AG08395 (cell line): ENCODE measurements at places on chromosomes 2 and 18.

GRCh38 chr2:74747411-74748080 lies 86.4 kb upstream of the HK2 start:
- DNase-seq, result peak; percentile 68

GRCh38 chr2:68715353-68716041 lies 19.1 kb upstream of the ARHGAP25 start:
- DNase-seq, result peak; percentile 62

GRCh38 chr2:207082619-207083018 lies 83.1 kb downstream of the KLF7 start:
- no peak for DNase-seq

GRCh38 chr2:217231212-217231611 lies 371.3 kb upstream of the TNP1 start:
- DNase-seq, result peak; percentile 23

DNA sequence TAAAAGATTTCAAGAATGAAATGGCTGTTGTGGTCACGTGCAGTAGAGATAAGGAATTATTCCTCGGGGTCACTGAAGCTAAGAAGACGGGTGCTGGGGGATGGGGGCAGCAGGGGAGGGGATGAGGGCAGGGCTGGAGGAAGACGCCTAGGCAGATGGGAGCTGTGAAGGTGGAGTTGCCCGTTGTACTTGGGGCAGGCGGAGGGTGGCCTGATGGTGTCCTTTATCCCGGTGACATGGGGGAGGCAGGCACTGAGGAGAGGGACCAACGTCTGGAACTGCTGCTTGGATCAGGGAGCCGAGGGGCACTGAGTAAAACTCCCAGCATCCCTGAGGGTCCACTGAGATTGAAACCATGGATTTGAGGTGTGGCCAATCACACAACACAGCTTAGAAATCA lies 64.9 kb downstream of the ZCCHC2 start:
- DNase-seq, result no peak

DNA sequence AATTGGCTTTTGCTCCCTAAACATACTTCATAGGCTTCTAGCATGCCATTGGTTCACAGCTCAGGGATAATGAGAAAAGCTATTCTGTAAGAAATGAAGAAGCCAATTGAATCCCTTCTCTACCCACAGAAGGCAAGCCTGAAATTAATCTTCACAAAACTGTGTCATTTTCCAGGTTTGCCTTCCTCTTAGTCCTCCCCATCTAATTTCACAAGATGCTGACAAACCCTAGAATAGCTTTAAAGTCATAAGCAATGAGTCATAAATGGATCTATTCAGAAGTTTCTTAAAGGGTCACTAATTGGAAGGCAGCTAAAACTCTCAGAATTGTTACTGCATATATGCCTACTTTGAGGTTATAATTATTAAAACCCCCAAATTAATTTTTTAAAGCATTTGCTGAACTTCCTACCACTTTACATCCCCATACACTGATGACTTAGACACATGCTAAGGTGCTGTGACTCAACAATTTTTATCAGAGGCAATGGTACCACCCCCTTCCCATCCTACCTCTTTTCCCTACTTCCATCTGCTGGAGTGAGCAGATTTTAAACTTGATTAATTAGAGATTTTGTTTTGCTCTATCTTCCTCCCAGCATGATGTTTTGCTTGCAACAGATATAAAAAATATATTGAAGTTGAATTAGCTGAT lies 51.3 kb upstream of the NABP1 start:
- DNase-seq, result peak; percentile 68

GRCh38 chr2:67260343-67261277 lies 136.5 kb upstream of the ETAA1 start:
- DNase-seq, result peak; percentile 83

DNA sequence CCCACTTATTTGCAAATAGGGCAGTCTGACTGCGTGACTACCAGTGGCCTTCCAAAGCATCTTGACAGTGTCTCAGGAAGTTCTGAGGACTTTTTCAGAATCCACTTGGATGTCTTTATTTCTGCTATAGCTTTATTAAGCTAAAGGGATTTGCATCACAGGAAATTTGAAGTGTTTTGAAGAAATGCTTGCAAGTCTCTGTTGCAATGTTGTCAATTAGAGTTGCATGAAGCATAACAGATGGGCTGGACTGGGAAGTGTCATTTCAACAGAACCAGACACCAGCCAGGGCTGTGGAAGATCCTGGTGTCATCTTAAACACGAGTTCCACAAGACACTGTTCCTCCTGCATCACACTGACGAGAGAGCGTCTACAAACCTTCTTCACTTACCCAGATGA lies 224.5 kb downstream of the EN1 start:
- DNase-seq, result no peak

DNA sequence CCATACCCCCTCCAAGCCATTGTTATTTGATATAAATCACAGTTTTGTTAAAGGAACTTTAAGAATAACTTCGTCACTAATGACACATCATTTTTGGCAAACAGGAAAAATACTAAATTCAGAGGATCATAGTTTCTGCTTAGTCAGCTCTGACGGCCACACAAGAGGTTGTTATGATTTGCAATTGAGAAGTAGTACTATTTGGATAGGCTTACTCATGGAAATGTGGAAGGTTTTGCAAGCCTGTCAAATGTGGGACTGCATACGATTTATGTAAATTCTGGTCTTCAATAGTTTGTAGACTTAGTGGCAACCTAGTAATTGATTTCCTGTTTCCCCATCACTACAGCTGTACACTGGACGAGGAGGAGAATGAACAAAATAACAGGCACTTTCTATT lies 108.1 kb downstream of the ARHGEF33 start:
- DNase-seq, result peak; percentile 74

DNA sequence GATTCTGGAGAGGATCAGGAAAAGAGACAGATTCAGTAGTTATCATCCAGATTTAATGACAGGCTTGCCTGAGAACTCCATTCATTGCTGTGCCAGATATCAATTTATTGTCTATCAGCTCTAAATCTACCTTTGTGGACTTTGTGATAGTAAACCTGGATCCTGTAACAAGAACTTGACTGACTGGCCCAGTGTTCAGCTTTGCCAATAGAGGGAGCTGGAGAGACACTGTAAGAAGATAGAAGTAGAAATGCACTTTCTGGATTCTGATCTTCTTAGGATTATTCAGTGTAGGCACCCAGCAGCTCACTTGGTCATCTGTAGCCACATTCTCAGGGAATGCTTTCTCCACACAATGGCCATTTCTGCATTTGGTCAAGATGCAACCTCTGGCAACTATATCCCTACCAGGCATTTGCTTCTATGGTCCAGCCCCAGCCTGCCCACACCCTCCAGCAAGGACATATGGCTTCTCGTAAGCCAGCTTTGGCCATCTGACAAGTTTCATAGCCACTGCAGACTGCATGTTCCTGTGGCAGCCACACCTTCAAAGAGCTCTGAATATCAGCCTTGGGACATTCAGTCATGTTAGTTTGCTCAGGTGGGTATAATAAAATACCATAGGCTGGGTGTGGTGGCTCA lies 6.1 kb upstream of the SERPINB8 start:
- peak; percentile 52 for DNase-seq

GRCh38 chr2:97718051-97718882 lies 4.9 kb downstream of the ZAP70 start:
- DNase-seq, result no peak

GRCh38 chr2:143842836-143843235 lies 677.1 kb downstream of the ZEB2 start:
- DNase-seq, result no peak

- DNase-seq, result peak; percentile 66
Observed at GRCh38 chr2:68287580-68288441, 31.9 kb downstream of the CNRIP1 start.

DNA sequence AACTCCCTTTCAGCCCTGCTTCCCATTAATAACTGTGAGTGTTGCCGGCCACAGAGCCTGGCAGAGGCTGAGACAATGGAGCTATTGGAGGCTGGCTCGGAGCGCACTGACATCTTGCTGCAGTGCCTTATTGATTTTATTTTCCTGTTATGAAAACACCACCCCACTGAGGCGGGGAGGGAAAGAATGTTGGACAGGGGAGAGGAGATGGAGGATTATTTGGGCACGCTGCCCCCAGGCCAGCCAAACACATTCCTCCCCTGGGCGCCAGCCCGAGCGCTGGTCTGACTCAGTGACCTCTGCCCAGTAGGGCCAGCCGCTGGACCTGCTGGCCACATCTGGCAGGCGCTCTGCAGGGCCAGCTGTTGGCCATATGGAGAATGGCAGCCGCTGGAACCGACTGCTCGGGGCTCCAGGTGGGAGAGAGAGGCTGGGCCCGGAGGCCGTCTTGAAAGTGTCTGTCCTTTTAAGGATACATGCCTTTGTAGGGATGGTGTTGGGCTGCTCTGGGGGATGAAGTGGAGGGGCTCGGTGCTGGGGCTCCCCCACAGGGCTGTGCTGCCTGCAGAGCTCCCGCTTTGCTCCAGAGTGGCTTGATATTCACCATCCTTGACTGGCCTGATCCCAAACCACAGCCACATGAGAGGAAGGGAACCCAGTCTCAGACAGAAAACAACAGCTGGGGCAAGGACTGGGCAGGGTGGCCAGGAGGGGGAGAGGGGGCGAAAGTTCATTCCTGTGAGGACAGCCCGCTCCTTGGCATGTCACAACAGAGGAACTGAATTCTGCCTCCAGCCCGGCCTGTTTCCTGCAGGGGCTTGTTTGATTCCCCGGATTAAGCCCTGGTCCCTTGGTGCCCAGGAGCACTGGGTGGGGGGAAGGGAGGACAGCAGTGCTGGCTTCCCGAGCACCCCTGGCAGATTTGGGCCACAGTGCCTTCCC lies 179.0 kb downstream of the KLHL29 start:
- DNase-seq, result peak; percentile 87

DNA sequence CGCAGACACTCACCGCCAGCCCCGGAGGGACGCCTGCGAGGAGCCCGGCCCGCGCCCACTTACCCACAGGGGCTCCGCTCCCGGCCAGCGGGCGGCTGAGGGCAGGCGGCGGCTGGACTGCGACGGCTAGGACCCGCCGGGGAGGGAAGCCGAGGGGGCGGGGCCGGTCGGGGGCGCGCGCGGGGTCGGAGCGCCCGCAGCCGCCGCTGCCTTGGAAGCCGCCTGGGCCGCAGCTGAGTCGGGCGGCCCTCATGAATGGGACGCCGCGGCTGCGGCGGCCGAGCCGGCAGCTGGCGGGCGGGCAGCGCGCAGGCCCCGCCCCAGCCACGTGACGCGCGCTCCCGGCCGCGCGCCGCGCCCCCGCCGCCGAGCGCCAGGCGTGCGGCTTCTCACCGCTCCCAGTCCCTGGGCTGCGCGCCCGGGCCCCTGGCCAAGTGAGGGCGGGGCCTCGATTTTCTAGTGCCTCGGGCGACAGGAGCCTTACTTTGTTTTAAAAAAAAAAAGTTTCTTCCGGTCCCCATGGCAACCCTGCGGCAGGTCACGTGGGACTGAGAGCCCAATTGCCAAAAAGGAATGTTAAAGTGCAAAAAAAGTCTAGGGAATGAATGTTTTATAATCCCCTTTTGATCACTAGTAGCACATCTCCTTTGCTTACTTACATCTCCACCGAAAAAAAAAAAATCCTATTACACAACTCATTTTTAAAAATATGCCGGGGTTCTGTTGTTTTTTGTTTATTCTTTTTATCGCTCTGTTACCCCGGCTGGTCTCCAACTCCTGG lies at the start of gene LPIN2:
LPIN2 (minus strand) TSS at position 121 of the 781 bp plus-strand sequence. CDS start 52,304 bp downstream, outside the sequence.
- DNase-seq, result peak; percentile 96

GRCh38 chr2:128422571-128422970 lies 103.9 kb upstream of the HS6ST1 start:
- peak; percentile 93 for DNase-seq

- DNase-seq, result peak; percentile 44
Observed at GRCh38 chr2:32009516-32010256, 1.1 kb downstream of the MEMO1 start.

- no peak for DNase-seq
Observed at GRCh38 chr2:217877866-217878265, 124.9 kb downstream of the TNS1 start.

GRCh38 chr2:64913357-64913869 lies 75.8 kb upstream of the SLC1A4 start:
- no peak for DNase-seq

DNA sequence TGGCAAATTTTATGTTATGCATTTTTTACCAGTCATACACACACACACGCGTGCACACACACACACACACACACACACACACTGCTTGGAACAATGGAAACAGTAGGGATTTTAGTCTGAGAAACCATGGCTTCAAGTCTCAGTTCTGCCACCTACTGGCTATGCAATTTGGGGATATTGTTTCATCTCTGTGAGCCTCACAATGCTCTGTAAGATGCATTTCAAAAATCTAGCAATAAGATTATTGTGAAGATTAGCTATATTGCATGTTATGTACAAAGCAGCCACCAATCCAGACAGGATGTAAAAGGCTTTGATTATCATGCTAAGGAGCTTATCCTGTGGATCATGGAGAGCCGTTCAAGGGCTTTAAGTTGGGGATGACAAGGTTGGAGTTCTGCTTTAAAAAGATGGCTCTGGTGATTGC lies 401.4 kb downstream of the NBAS start:
- peak; percentile 55 for DNase-seq

- no peak for DNase-seq
Observed at GRCh38 chr18:24949908-24950307, 402.1 kb downstream of the ZNF521 start.

- DNase-seq, result no peak
Observed at GRCh38 chr2:199465390-199465789, 7.7 kb upstream of the SATB2 start.

DNA sequence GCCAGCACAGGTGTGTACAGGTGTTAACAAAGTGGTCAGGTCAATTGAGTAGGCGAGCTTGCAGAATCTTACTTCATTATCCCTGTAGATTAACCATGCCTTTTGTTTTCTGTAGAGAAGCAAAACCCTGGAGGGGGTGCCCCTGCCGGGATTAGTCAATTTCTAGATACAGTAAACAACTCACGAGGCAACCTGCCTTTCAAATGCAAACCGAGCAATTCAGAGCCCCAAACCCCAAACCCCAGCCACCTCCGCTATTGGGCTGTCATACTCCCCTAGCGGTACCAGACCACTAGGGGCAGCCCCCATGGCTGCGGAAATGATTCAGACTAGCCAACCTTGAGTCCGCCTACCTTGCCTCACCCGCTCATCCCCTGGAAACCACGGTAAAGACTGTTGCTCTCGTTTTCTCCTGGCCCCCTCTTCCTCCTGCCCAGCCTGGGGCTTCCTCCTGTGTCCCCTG lies 61.4 kb upstream of the KIF5C start:
- DNase-seq, result no peak

GRCh38 chr18:49178736-49179135 lies 228.0 kb upstream of the SMAD7 start:
- peak; percentile 19 for DNase-seq

- no peak for DNase-seq
Observed at GRCh38 chr2:124704071-124704925, 679.2 kb downstream of the CNTNAP5 start.

DNA sequence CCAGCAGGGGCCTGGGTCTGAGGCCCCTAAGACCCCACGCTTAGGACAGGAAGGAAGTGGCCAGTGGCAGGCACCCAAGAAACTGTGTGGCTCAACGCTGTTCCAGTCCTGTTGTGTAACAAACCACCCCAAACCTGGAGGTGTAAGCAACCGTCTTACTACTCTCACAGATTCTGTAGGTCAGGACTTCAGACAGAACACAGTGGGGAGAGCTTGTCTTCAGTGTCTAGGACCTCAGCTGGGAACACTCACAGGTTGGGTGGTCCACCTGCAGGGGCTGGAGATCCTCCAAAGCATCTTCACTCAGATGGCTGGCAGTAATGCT lies 123.0 kb downstream of the KLHL29 start:
- no peak for DNase-seq
